Fibroblast of lung (primary cell): ENCODE measurements at places on chromosomes 4 and X. TPM values are rescaled to one million over a fixed set of nuclear protein-coding genes. Genes with fewer than 3 reads are reported as not detected.
A peak's percentile ranks its signal among the peaks of the same experiment; 100 is the strongest.

FAM184B gene
- under 0.01 TPM in 1 of 2 replicates, not detected in the other for total RNA-seq

HPRT1 gene
- total RNA-seq = 18.5 and 23.0 TPM in 2 replicates

IL21 gene
- total RNA-seq = not detected in 2 replicates

SPATA18 gene
- total RNA-seq = 17.7 and 20.5 TPM in 2 replicates

- peak; percentile 58 for DNase-seq
Measured at GRCh38 chr4:55303760-55304165, 42.3 kb upstream of the SRD5A3 start.

DNA sequence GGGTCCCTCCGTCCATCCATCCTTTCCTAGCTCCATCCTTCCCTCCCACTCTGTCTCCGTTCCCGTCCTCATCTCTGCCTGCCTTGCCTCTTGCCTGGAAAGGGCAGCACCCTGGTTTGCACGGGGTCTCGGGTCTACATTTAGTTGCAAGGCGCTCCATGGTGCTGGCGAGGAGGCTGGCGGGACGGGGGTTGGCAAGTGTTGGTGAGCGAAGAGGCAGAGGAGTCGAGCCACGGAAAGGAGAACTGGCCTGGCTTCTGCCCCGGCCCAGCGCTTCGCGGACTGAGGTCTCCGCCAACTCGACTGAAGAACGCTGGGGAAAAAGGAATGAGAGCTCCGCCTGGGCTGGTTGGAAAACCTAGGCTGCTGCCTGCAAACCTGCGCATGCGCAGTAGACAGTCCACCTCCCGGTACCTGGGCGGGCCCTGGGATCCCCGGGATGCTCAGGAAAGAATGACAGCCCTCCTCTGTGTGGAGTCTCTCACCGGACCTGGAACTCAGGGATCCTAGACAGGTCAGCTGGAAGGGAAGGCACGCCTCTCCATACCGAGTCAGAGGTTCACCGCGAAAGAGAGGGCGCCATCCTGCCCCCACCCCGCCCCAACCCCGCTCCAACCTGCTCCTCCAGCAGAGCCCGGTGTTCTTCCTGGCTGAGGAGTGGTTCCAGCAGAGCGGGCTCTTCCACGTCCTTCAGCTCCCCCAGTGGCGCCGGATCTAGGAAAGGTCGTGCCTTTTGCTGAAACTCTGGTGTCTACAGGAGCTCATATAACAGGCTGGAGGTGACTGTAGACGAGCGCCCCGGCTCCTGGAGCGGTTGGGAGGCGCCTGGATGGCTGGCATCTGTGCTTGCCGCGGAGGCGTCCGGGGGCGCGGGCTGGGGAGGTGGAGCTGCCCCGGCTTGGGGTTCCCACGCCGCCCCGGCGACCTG lies 6.0 kb downstream of the FRG2 start:
- DNase-seq = peak; percentile 14

DNA sequence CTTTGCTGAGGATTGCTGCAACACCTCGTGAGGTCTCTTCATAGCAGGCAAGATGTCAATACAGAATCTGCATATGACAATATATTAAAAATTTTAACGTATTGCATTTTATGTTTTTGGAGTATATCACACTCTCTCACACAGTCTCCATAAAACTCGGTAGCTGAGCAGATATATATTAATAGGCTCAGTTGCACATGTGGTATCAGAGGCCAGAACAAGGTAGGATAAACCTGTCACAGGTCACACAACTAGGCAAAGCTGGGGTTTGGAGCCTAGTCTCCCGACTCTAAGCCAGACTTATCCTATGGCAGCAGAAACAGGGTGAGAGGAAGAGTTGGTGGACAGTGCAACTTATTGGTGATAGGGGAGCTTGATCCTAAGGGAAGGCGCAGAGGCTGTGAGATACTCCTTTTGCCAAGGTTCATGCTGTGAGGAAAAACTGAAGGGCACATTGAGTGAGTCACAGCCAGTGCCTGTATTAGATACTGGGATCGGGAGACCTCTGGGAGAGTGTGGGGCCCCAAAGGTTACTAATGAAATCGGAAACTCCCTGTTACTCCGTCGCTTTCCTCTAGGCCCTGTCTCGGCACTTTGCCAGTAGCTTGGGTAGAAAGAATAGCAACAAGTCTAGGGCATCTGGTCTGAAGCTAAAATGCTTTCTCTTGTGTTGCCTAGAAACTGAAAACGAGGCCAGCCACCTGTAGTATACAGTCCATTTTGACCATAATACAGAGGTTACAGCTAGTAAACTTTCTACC lies 195.7 kb downstream of the ARHGAP10 start:
- peak; percentile 11 for DNase-seq

GRCh38 chrX:98409867-98410266 lies 1526.2 kb downstream of the RPA4 start:
- no peak for DNase-seq

DNA sequence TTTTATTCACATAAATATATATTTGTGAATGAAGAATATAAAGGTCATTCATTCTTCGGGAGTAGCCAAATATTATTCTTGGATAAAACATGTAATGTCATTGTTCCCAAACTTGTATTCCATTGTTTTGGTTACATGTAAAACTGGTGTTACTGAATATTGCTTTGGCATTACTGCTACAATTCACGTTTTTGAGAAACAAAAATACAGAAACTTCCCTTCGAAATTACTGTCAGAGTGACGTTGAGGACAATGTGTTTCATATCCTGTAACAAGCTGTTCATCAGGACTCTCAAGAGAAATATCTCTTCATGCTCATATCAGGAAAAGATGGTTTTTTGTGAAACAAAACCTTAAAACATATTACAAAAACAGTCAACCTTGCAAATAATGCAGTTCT lies 258.9 kb upstream of the DDX53 start:
- no peak for DNase-seq

DNA sequence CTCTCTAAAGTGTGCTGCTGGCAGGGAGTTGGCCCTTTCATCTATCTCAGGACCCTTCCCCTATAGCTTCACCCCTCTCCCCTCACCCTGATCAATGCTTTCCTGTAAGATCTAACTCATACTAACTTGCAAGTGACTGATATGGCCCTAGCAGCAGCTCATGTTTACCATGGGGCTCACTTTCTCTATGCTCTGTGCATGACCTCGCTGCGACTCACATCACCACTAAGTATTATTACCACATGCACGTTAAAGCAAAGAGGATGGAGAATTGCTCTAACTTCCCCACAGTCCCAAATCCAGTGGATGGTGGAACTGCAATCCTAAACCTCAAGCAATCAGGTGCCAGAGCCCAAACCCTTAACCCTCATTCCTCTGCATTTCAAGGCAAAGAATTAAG lies 626.6 kb downstream of the MID1IP1 start:
- peak; percentile 36 for DNase-seq

GRCh38 chr4:186554914-186555827 lies at the start of gene MTNR1A:
MTNR1A (minus strand) TSS chr4:186555567; CDS start chr4:186555365, 202 bp downstream.
- peak; percentile 17 for DNase-seq

DNA sequence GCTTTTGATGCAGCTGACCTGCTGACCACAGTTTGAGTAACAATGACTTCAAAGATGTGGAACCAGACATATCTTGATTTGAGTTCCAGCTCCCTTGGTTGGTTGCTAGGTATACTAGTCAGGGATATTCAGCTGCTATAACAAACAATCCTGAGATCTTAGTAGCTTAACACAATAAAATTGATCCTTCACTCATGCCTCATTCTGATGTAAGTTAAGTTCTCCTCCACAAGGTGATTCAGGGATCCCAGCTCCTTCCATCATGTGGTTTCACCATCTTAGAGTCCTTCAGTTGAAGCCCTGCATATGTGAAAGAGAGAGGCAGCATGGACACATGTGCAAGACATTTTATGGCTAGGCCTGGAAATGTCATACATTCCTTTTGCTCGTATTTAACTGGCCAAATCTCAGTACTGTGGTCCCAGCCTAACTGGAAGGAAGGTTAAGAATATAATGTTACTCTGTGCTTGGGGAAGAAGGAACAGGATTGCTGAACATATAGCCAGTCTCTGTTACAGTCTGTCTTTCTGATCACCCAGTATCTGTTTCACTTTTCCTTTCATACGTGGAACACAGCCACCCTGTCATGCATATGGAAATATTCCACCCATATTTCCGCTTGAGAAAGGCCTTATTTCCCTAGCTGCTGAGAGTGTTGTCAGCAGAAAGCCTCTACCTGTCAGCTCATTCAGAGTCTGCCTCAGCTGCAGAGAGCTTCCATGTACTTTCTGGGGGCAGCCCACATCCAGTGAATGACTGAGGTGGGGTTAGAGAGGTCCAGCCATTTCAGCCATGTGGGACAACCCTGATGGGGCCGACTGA lies 7.1 kb downstream of the SMIM9 start:
- peak; percentile 6 for DNase-seq

- peak; percentile 61 for DNase-seq
Measured at GRCh38 chr4:177302371-177303100, 7.1 kb upstream of the NEIL3 start.

GRCh38 chr4:81343046-81343445 lies 128.0 kb upstream of the PRKG2 start:
- DNase-seq = peak; percentile 71

DNA sequence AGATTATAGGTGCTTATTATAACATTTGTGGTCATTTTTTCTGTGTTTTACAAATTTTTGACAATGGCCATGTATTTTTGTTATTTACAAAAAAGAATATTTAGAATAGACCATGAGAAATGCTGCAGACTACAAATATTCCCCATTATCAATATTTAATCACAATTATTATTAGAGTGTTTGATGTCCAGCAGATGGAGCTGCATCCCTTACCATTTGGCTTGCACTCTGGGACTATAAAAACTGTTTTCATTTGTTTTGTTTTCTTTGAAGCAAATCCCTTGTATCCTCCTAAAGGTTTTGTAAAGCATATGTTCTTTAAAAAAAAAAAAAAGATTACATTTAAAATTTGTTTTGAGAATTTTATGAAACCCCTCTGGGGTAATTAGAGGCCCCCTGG lies 85.6 kb upstream of the CXorf66 start:
- peak; percentile 4 for DNase-seq
